H1 (cell line): ENCODE measurements at places on chromosomes 16 and 17.

- no peak overlapping the region for H3K27ac ChIP-seq
- no peaks in the 10 kb centered on the region for H3K27me3 ChIP-seq
- no peak overlapping the region for H3K4me3 ChIP-seq
- H3K36me3 ChIP-seq, result no peaks in the 10 kb centered on the region
- no peak for DNase-seq
These were observed 31.5 kb downstream of the MPRIP start for GRCh38 chr17:17073581-17074403.

GRCh38 chr17:68441070-68441770, 16.1 kb downstream of the WIPI1 start:
- no peak overlapping the region for H3K27ac ChIP-seq
- no peaks in the 10 kb centered on the region for H3K4me1 ChIP-seq
- H3K27me3 ChIP-seq, result no peaks in the 10 kb centered on the region
- no peak overlapping the region for H3K4me3 ChIP-seq
- no peak for DNase-seq
- no peaks in the 10 kb centered on the region for H3K36me3 ChIP-seq

GRCh38 chr17:81902023-81902652, at the start of gene NPB:
Gene NPB, plus strand, starts transcription at chr17:81902238. Its CDS starts 40 bp downstream, at chr17:81902278.
- H3K4me3 ChIP-seq, result peak within 1 kb of the TSS; percentile 44
- peaks cover 10% of the 10 kb centered on the region; the same call in 1 of the 2 replicates for H3K36me3 ChIP-seq
- DNase-seq, result no peak
- H3K27me3 ChIP-seq, result peaks cover 22% of the 10 kb centered on the region
- H3K27ac ChIP-seq, result no peak within 1 kb of the TSS

GRCh38 chr17:64413513-64413912, 22.9 kb upstream of the PECAM1 start:
- no peak overlapping the region for H3K4me3 ChIP-seq
- H3K4me1 ChIP-seq, result peaks cover 27% of the 10 kb centered on the region
- no peak overlapping the region for H3K27ac ChIP-seq
- no peaks in the 10 kb centered on the region for H3K36me3 ChIP-seq

DNA sequence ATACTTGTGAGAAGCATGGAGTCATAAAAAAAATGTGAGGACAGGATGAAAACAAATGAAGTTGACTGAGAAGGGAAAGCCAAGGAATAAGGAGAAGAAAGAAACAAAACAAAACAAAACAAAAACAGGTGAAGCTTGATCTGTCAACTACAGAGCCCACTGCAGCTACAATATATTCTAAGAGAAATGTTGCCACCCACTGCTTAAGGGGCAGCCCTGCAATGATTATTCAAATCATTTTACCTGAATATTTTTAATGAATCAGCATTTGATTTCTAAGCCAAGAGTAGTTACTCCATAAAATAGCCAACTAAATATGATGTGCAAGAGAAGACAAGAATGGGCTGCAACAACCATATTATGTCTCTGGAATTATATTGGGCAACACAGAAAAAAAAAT, 252.0 kb upstream of the KIF2B start:
- no peaks in the 10 kb centered on the region for H3K4me1 ChIP-seq
- no peaks in the 10 kb centered on the region for H3K36me3 ChIP-seq
- DNase-seq, result no peak
- no peak overlapping the region for H3K27ac ChIP-seq
- no peaks in the 10 kb centered on the region for H3K27me3 ChIP-seq
- no peak overlapping the region for H3K4me3 ChIP-seq

DNA sequence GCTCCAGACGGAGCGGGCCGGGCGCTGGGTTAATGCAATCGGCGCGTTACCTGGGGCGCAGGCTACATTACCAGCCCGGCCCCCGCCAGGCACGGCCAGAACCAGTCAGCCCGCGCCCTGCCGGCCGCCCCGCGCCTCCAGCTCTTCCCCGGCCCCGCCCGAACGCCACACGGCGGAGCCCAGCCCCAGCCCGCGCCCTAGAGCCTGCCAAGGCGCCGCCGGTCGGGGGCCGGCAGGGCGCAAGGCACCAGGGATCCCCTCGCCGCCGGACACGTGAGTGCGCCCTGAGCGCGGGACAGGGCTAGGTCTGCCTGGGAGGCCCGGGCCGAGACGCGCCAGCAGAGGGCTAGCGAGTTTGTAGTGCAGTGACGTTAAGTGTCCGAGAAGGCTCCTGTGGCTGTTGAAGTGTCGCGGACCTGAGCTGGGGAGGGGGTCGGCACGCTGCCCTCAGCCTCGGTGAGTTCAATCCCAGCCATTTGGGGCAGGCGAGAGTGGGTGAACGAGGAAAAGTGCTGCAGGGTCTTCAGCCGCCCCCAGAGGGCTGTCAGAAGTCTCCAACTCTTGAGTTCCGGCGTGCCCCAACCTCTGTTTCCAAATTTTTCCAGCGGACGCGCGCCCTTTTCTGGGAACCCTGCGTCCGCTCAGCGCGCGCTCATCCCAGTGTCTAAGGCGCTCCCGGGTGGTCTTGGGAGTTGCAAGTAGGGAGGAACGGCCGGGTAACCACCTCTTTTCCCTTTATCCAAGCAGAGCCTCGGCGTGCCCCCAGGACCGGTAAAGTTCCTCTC, at the start of gene SLC6A2:
Gene SLC6A2, plus strand, starts transcription at position 92 of the 785 bp plus-strand sequence. CDS start 707 bp downstream, outside the sequence.
- H3K4me1 ChIP-seq, result no peaks in the 10 kb centered on the region; the same call in 1 of the 2 replicates
- no peaks in the 10 kb centered on the region for H3K36me3 ChIP-seq
- DNase-seq, result peak; percentile 21
- no peak within 1 kb of the TSS for H3K27ac ChIP-seq
- H3K27me3 ChIP-seq, result peaks cover 54% of the 10 kb centered on the region

DNA sequence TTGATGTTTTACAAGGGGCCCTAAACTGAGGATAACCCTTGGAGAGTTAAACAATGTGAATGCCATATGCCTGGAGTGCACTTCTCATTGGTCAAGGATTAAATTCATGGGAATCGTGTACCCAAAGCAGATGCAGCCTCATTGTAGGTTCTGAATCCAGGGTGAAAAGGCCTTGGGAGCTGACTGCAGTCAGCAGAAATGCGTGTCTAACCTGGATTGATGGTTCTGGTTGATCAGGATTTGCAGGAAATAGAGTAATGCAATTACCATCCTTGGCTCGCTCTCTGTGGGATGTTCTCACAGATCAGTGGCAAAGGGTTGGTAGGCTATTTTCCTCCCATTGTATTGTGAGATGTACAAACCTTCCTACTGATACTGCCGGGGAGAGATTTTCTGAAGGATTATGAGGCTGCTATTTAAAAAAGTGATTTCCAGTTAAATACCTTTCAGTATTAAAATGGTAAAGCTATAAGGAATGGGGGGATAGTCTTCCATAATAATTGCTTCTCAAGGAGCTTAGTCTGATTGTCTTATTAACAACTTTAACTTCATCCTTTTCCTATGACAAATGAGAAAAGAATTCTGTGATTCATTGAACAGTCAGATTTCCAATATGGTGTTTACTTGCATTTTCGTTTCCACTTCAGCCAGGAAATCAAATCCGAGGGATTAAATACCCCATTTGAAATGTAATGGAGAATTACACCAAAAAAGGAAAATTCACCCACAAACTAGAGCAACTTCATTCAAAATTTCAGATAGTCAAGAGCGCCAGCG, 1028.1 kb upstream of the EEF2KMT start:
- H3K27me3 ChIP-seq, result no peaks in the 10 kb centered on the region
- no peaks in the 10 kb centered on the region; the same call in 1 of the 2 replicates for H3K4me1 ChIP-seq
- DNase-seq, result no peak
- no peak overlapping the region for H3K27ac ChIP-seq
- no peaks in the 10 kb centered on the region for H3K36me3 ChIP-seq

DNA sequence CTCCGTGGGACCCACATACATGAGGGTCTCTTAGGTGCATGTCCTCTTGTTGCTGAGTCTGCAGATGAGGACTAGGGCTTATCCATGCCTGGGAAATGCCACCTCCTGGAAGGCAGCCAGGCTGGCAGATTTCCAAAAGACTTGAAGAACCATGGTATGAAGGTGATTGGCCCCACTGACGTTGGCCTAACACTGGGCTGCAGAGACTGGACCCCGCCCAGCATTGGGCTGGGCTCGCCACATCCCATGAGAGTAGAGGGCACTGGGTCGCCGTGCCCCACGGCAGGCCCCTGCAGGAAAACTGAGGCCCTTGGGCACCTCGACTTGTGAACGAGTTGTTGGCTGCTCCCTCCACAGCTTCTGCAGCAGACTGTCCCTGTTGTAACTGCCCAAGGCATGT, 38.2 kb upstream of the IL21R start:
- H3K4me3 ChIP-seq, result no peak overlapping the region
- no peaks in the 10 kb centered on the region for H3K27me3 ChIP-seq
- DNase-seq, result no peak
